Chondrocyte (in vitro differentiated cells): ENCODE measurements at places on chromosomes 3 and 15. TPM values are rescaled to one million over a fixed set of nuclear protein-coding genes. Genes with fewer than 3 reads are reported as not detected.

Gene CLDN18
- not detected in 3 replicates for total RNA-seq

GRCh38 chr3:100269410-100270214 is 8.8 kb downstream of the TBC1D23 start:
- DNase-seq, result no peak
- H3K4me1 ChIP-seq, result peaks cover 52% of the 10 kb centered on the region
- H3K36me3 ChIP-seq, result no peaks in the 10 kb centered on the region
- peak overlapping the region; percentile 2 for H3K27ac ChIP-seq

GRCh38 chr15:29043736-29044502 is 158.1 kb downstream of the APBA2 start:
- H3K4me1 ChIP-seq, result peaks cover 71% of the 10 kb centered on the region
- H3K27ac ChIP-seq, result peak overlapping the region; percentile 90
- H3K4me3 ChIP-seq, result peak overlapping the region; percentile 19
- no peaks in the 10 kb centered on the region for H3K36me3 ChIP-seq
- no peak for DNase-seq
- H3K27me3 ChIP-seq, result no peaks in the 10 kb centered on the region

Gene TRIM42
- not detected in 3 replicates for total RNA-seq

DNA sequence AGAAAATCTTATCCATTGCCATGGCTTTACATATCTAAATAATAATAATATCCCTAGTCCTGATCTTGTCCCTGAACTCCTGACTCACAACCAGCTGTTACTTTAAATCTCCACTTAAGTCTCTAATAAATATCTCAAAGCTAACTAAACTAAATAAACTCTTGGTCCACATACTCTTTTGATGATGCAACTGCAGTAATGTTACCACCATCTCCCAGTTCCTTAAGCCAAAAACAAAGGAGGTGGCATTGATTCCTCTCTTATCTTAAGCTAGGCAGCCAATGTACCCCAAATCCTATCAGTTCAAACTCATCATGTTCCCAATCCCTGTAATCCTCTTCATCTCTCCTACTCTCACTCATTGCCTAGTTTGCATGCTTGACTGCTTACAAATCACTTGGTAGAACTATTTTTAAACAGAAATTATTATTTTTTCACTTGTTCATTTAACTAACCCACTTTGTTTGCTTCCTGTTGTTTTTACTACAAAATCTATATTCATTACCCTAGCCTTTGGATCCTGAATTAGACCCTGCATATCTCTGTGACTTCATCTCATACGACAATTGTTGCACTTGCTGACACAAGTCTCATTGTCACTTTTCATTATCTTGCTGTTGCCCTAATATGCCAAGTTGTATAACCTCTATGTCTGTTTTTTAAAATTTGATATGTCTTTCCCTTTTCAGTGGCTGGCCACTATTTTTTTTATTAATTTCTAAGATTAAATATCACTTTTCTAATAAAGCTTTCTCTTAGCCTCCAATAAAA is 462.2 kb downstream of the ZPLD1 start:
- no peaks in the 10 kb centered on the region for H3K4me1 ChIP-seq
- H3K27ac ChIP-seq, result no peak overlapping the region
- H3K27me3 ChIP-seq, result peaks cover 20% of the 10 kb centered on the region
- H3K4me3 ChIP-seq, result no peak overlapping the region
- H3K36me3 ChIP-seq, result no peaks in the 10 kb centered on the region

- peaks cover 3% of the 10 kb centered on the region for H3K4me1 ChIP-seq
- H3K27me3 ChIP-seq, result peaks cover 18% of the 10 kb centered on the region
- H3K27ac ChIP-seq, result no peak overlapping the region
- no peaks in the 10 kb centered on the region for H3K36me3 ChIP-seq
- DNase-seq, result no peak
- H3K4me3 ChIP-seq, result no peak overlapping the region
Measured at GRCh38 chr3:157919319-157919887, 186.8 kb downstream of the SHOX2 start.

Gene COL8A1
- 2,310 to 3,570 TPM (median 2,343 TPM) in 3 replicates for total RNA-seq

Gene FMN1
- 4.0 to 6.6 TPM (median 4.8 TPM) in 3 replicates for total RNA-seq

GRCh38 chr3:128585189-128585588 is 65.4 kb downstream of the RPN1 start:
- H3K4me1 ChIP-seq, result no peaks in the 10 kb centered on the region
- DNase-seq, result no peak
- H3K36me3 ChIP-seq, result peaks cover 2% of the 10 kb centered on the region
- H3K4me3 ChIP-seq, result no peak overlapping the region

GRCh38 chr15:35545316-35545823 is 595 bp downstream of the DPH6 start:
- peaks cover 46% of the 10 kb centered on the region for H3K4me1 ChIP-seq
- H3K27ac ChIP-seq, result peak overlapping the region; percentile 96
- no peaks in the 10 kb centered on the region for H3K27me3 ChIP-seq
- H3K4me3 ChIP-seq, result peak overlapping the region; percentile 85
- DNase-seq, result no peak
- peaks cover 2% of the 10 kb centered on the region for H3K36me3 ChIP-seq

DNA sequence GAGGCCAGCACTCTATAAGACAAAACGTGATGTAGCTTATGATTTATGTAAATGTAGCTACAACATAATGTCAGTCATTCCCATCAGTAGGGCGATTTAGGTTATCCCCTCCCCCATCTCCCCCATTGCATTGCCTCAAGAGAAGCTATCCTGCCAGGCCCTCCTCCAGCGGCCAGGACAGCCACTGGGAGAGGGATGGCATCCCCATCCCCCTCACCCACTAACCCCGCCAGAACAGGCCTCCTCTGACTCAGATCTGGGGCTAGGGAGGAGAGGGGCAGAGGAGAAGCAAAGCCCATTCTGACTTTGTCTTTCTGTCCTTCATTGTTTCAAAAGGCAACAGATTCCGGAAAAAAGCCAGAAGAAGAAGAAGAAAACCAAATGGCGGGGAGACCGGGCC is 32.6 kb upstream of the ESYT3 start:
- no peak for DNase-seq
- H3K4me3 ChIP-seq, result no peak overlapping the region
- peaks cover 37% of the 10 kb centered on the region for H3K36me3 ChIP-seq
- H3K4me1 ChIP-seq, result no peaks in the 10 kb centered on the region
- H3K27ac ChIP-seq, result no peak overlapping the region
- H3K27me3 ChIP-seq, result no peaks in the 10 kb centered on the region

- peaks cover 2% of the 10 kb centered on the region for H3K27me3 ChIP-seq
- no peak overlapping the region for H3K4me3 ChIP-seq
- H3K36me3 ChIP-seq, result peaks cover 2% of the 10 kb centered on the region
- no peak overlapping the region for H3K27ac ChIP-seq
- no peak for DNase-seq
Measured at GRCh38 chr3:127556565-127556964, 34.0 kb downstream of the TPRA1 start.

Gene RFC4
- 12.4 to 24.2 TPM (median 15.8 TPM) in 3 replicates for total RNA-seq

DNA sequence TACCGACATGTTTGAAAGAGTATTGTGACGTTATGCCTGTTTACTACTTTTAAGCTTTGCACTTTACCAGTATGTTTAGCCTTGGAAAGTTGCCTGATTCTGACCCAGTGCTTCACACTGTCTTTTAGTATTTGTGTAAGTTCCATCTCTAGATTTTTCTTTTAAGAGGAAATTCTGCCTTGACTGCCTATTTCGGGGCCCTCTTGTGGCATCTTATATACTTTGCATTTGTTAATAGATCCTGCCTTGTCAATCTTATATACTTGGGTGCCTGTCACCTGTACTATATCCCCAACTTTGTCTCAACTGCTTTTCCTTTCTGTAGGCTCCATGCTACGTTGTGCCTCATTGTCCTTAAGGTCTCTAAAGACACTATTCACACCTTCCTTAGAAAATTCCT is 244.6 kb downstream of the STXBP5L start:
- H3K27me3 ChIP-seq, result no peaks in the 10 kb centered on the region
- H3K4me3 ChIP-seq, result no peak overlapping the region
- H3K4me1 ChIP-seq, result peaks cover 7% of the 10 kb centered on the region
- H3K36me3 ChIP-seq, result no peaks in the 10 kb centered on the region

Gene HEMK1
- 15.1 to 20.1 TPM (median 15.2 TPM) in 3 replicates for total RNA-seq

DNA sequence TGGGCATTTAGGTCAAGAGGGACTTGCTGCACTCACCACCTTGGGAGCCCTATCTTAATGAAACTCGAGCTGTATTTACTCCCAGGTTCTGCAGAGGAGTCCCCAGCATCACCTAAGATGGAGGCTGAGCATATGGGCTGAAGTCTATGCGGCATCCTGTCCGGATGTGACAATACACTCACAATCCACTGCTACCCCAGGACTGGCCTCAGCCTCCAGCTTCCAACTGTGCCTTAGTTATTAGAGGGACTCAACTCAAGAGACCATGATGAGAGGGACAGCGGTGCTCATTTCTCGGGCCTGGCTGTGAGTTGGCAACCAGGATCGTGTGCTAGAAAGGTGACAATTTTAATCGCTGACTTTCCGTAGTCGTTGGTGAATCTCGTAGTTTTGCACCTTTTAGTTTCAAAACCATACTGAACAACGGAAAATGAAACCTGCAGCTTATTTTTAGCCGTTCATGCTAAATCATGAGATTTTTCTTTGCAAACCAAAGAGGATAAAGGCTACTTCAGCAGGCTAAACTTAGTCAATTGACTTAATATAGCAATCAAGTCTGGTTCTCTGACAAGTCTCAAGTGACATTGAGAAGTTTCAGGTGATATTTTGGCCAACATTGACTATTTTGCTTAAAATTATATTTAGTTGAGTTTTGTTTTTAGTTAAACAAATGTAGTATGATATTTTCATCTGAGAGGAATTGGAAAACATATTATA is 11.1 kb downstream of the ZBTB38 start:
- H3K4me3 ChIP-seq, result no peak overlapping the region
- H3K27ac ChIP-seq, result no peak overlapping the region
- H3K36me3 ChIP-seq, result peaks cover 26% of the 10 kb centered on the region
- H3K4me1 ChIP-seq, result peaks cover 11% of the 10 kb centered on the region
- DNase-seq, result no peak
- H3K27me3 ChIP-seq, result no peaks in the 10 kb centered on the region

- H3K4me1 ChIP-seq, result no peaks in the 10 kb centered on the region
- no peak for DNase-seq
- H3K36me3 ChIP-seq, result peaks cover 4% of the 10 kb centered on the region
Measured at GRCh38 chr3:172811099-172811498, 60.6 kb downstream of the ECT2 start.

Gene TUSC7
- not detected in 3 replicates for total RNA-seq

DNA sequence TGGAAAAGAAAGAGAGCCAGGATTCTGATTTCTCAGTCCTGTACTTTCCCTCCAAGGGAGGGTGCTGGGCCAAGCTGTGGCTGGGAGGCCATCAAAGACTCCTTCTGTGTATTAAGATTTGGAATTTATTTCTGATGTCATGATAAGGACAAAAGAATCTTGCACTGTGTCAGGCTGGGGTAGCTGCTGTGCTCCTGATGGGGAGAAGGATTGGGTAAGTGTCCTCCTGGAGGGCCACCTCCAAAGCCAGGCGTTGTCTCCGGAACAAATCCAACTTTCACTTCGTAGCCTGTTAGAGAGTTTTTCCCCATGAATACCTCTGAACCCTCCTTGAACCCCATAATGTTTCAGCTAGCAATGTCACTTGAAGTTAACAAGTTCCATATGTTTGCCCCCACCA is 29.9 kb downstream of the CLDN11 start:
- H3K4me1 ChIP-seq, result no peaks in the 10 kb centered on the region
- H3K27me3 ChIP-seq, result no peaks in the 10 kb centered on the region
- H3K4me3 ChIP-seq, result no peak overlapping the region
- DNase-seq, result no peak
- H3K27ac ChIP-seq, result no peak overlapping the region

- no peaks in the 10 kb centered on the region for H3K36me3 ChIP-seq
- no peak overlapping the region for H3K4me3 ChIP-seq
- no peaks in the 10 kb centered on the region for H3K27me3 ChIP-seq
- H3K4me1 ChIP-seq, result peaks cover 8% of the 10 kb centered on the region
- no peak overlapping the region for H3K27ac ChIP-seq
- no peak for DNase-seq
Measured at GRCh38 chr15:33084661-33085060, 109.9 kb downstream of the FMN1 start.

DNA sequence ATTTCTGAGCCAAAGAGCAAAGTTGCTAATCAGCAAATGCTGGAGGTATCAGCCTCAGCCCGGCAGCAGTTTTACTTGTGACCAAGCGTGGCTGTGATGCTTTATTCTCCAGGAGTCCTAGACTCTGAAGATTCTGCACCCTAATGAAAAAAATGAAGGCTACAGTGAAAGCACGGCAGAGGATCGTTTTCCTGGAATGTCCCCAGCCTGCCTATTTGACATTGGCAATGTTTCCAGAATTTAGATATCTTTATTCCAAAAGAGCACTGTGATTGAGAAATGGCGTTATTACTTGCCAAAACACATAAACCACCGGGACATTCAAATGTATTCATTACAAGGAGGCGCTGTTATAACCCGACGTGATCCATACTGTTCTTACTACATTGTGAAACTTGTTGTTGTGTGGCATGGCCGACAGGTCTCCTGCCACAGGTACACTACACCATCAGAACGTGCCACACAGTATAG is 263.8 kb downstream of the SLCO3A1 start:
- no peaks in the 10 kb centered on the region for H3K4me1 ChIP-seq
- DNase-seq, result no peak
- peaks cover 19% of the 10 kb centered on the region for H3K27me3 ChIP-seq
- H3K36me3 ChIP-seq, result peaks cover 5% of the 10 kb centered on the region
- no peak overlapping the region for H3K4me3 ChIP-seq

- H3K27me3 ChIP-seq, result peaks cover 2% of the 10 kb centered on the region
- H3K4me3 ChIP-seq, result no peak overlapping the region
- peaks cover 2% of the 10 kb centered on the region for H3K36me3 ChIP-seq
- H3K4me1 ChIP-seq, result peaks cover 21% of the 10 kb centered on the region
Measured at GRCh38 chr3:24435584-24435983, 59.1 kb downstream of the THRB start.

- peaks cover 64% of the 10 kb centered on the region for H3K27me3 ChIP-seq
- H3K27ac ChIP-seq, result no peak overlapping the region
- no peak overlapping the region for H3K4me3 ChIP-seq
- no peaks in the 10 kb centered on the region for H3K4me1 ChIP-seq
Measured at GRCh38 chr15:91302588-91303439, 202.8 kb downstream of the SV2B start.

Gene ROPN1
- not detected in 3 replicates for total RNA-seq

DNA sequence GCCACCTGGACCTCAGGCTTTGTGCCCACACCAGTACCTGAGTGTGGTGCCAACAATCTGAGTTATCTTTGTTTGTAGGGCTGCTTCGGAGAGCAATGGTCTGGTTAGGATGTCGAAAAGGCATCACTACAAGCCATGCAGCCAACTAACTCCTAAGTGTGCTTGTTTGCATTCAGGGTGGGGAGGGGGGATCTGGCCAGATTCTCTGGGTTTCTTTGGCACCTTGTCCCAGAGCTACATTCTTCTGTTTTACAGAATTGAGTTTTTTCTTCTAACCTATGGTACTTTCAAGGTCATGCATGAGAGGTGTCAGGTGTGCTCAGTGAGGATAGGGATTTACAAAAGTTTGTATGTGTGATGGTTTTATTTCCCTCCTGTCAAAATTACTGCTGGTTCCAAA is 391.4 kb upstream of the RARB start:
- peaks cover 62% of the 10 kb centered on the region for H3K4me1 ChIP-seq
- DNase-seq, result no peak
- H3K27me3 ChIP-seq, result no peaks in the 10 kb centered on the region

GRCh38 chr3:33831053-33831452 is 32.6 kb downstream of the PDCD6IP start:
- H3K27me3 ChIP-seq, result no peaks in the 10 kb centered on the region
- H3K36me3 ChIP-seq, result peaks cover 24% of the 10 kb centered on the region
- no peak overlapping the region for H3K4me3 ChIP-seq
- no peak overlapping the region for H3K27ac ChIP-seq
- peaks cover 23% of the 10 kb centered on the region for H3K4me1 ChIP-seq
- DNase-seq, result no peak

- no peaks in the 10 kb centered on the region for H3K27me3 ChIP-seq
- peaks cover 28% of the 10 kb centered on the region for H3K4me1 ChIP-seq
Measured at GRCh38 chr3:188439080-188439479, 285.1 kb downstream of the LPP start.

Gene HAUS2
- 18.5 to 22.5 TPM (median 21.7 TPM) in 3 replicates for total RNA-seq

- H3K36me3 ChIP-seq, result no peaks in the 10 kb centered on the region
- no peak overlapping the region for H3K4me3 ChIP-seq
- H3K27ac ChIP-seq, result no peak overlapping the region
- H3K27me3 ChIP-seq, result no peaks in the 10 kb centered on the region
- DNase-seq, result no peak
Measured at GRCh38 chr3:107496855-107497254, 25.9 kb upstream of the BBX start.

Gene ENTPD3
- 0.15 TPM in 1 of 3 replicates, not detected in the others for total RNA-seq
